ENCODE measurements at places on chromosomes 3 and 15.

GRCh38 chr3:111999484-112000324 lies 982 bp downstream of the TAGLN3 start:
- DNase-seq = no peak

DNA sequence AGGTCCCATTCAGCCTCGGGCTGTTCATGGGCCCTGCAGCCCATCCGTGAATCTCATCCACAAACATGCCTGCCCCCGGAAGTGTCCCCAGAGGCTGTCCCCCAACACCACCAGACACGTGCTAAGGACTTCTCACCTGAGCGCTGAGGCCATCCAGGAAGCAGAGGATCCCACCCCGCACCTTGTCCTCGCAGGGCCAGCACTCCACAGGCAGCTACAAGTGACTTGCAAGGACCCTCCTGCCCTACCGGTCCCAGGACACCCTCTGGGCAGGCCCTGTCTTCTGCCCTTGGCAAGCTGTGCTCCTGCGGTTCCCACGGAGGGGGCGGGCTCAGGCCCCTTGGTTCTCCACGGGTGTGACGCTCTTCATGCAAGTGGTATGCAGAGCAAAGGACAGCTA lies 146.0 kb downstream of the NUP210 start:
- DNase-seq = no peak

GRCh38 chr3:104628185-104628789 lies 738.4 kb upstream of the ALCAM start:
- no peak for DNase-seq

DNA sequence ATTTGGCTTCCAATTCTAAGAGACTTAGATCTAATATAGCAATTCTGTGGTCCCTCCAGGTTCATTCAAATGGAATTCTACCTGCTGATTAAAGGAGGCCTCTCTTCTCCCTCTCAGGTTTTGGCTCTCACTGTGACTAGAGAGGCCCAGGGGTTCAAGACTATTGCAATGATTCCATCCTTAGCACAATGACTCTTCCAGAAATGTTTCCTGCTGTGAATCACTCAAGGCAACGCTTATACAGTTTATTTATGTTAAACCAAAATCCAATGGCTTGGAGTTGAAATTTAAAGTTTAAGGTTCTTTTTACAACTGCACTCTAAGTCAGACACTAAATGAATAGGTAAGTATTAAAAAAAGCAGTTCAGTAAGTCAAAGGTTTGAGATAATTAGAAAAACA lies 39.9 kb downstream of the IFT57 start:
- DNase-seq = no peak

GRCh38 chr15:41546851-41547786 lies 3.1 kb upstream of the RPAP1 start:
- DNase-seq = peak; percentile 56

DNA sequence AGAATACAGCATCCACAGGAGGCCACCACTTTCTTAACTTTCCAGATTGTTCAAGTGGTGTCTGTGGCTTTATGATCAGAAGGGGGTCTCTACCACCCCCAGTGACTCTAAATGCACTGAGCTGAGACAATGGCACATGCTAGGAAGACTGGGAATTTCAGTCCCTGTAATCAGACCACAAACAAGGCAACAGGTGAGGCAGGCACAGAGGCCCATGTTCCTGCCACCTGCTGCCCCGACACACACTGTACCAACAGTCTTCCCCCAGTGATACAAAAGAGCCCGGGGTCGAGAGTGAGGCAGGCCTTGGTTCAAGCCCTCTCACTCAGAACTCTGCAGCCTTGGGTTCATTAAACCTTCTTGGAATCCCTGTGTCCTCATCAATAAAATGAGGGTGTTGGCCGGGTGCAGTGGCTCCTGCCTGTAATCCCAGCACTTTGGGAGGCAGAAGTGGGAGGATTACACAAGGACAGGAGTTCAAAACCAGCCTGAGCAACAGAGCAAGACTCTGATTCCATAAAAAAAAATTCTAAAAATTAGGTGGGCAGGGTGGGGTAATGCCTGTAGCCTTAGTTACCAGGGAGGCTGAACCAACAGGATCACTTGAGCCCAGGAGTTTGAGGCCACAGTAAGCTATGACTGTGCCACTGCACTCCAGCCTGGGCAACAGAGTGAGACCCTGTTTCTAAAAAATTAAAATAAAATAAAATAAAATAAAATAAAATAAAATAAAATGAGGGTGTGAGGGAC lies 55.8 kb downstream of the ADCY5 start:
- DNase-seq = no peak

DNA sequence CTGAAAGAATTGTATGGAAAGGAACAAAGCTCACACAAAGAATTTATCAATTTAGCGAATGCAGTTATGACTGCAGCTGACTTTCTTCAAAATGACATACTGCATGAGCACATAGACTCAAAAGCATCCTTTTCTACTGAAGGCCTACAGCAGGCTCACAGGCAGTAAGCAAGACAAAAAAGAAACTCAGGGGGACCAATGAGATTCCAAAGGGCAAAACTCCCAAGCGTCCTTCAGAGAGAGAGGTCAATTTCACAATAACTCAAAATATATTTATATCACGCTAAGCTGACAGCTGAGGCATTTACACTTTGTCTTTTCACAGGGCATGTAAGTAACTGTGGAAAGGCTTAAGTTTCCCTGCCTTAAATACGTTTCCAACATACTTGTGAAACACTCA lies 427.9 kb upstream of the RASGRP1 start:
- DNase-seq = no peak

Data from nucleus accumbens (tissue), 56 donors.